ENCODE measurements at places on chromosomes 3 and 15. TPM values are rescaled to one million over a fixed set of nuclear protein-coding genes. Genes with fewer than 3 reads are reported as not detected.

DNA sequence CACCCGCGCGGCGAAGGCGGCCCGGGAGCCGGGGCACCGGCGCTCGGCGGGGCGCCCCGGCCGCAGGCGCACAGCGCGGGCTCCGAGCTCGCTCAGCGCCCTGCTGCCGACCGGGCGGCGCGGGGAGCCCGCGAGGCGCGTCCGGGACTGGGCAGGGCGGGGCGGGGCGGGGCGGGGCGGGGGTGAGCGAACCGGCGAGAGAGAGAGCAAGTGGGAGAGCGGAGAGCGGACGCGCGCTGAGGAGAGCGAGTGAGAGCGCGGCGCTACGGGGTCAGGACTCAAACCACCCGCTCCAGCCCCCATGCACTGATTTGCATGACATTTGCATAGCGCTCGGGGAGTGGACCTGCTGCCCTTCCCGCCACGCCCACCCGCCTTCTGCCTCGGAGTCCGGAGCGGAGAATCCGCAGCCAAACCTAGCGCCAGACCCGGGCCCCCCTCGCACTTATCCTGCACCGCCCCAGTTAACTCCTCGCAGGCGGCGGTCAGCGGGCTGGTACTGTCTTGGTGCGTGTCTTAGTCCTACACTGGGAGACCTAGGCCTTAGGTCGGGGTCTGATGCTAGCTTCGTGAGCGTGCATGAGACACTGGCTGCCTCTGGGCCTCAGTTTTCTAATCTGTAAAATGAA is at the start of gene MYLK:
Gene MYLK (minus strand): TSS at position 130 of the 629 bp plus-strand sequence. CDS start 90,491 bp downstream, outside the sequence.
- DNase-seq: peak; percentile 79

EPB42 gene
- total RNA-seq: 0.68 TPM

PLA2G4D gene
- not detected for total RNA-seq

DNA sequence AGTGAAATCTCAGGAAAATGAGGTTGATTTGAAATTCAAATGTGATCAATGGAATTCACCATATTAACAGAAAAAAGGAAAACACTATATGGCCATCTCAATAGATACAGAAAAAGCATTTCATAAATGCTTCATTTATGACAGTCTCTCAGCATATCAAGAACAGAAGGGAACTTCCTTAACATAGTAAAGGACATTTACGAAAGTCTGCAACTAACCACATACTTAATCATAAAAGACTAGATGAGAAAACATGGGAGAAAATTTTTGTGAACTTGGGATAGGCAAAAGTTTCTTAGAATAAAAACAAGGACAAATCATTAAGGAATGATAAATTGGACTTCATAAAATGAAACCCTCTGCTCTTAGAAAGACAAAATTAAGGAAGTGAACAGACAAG is 24.7 kb upstream of the TIPARP start:
- no peak for DNase-seq

DNA sequence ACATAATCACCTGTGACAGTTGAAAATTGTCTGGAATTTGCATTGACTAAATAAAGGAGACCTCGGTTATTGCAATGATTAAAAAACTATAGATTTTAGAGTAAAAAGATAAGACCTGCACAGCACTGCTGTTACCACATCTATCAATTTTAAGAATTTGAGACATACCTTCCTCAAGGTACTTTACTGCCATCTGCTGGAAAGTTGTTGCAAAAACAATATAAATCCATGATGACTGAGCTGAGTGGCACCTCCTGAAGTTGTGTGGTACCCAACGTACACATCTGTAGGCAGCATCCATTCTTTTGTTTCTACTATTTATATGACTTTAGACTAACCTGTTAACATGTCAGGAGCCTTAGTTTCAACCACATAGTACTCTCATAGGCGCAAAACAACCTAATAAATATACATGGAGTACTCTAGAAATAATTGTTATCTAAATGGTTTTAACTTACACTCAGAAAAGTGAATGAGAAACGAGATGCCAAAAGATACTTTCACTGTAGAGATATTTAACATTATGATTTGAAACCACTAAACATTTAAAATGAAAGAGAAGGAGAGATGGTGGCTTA is 106.7 kb downstream of the GHSR start:
- DNase-seq: no peak

DNA sequence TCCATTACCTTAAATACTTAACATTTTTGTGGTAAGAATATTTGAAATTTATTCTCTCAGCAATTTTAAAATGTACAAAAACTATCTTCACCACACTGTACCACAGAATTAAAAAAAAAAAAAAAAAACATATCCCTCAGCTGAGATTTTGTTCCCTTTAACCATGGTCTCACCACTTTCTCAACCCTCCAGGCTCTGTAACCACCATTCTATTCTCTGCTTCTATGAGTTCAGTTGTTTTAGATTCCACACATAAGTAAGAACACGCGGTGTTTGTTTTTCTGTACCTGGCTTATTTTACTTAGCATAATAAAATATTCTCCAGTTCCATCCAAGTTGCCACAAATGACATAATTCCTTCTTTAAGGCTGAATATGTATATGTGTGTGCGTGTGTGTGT is 41.5 kb downstream of the CSNK1G1 start:
- no peak for DNase-seq

GRCh38 chr15:39411102-39411989 is 169.5 kb upstream of the THBS1 start:
- DNase-seq: no peak

GRCh38 chr3:16249336-16249735 is 15.4 kb downstream of the DPH3 start:
- no peak for DNase-seq

GRCh38 chr3:177626045-177626444 is 428.8 kb upstream of the TBL1XR1 start:
- DNase-seq: no peak

DNA sequence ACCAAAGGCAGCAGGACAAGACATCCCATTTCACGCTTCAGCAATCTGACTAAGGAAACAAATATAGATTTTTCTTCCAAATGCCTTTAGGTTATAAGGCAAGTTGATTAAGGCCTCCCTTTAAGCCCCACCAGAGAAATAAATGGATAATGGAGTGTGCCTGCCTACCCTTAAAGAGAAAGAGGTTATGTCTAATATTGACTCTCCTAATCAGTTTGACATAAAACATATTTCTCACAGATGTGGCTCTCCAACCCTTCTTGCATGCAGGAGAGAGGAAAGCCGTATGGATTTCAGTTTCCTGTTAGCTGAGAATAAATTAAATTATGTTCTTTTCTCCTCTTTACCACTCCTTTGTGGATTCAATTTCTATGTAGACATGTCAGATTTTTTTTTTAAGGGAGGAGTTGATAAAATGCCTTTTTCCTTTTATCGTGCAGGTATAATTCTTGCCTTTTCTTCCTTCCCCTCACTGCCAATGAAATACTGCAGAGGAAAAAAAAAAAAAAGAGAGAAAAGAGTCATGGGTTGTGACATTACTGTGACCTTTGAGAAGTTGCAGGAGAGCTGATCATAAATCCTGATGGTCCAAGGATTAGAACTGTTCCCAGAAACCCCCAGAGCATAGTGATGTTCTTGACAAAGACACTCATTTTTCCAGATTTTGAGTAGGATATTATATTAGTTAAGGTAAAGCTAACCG is 355.3 kb upstream of the SLCO3A1 start:
- DNase-seq: no peak

UQCRC1 gene
- total RNA-seq: 651 TPM

DNA sequence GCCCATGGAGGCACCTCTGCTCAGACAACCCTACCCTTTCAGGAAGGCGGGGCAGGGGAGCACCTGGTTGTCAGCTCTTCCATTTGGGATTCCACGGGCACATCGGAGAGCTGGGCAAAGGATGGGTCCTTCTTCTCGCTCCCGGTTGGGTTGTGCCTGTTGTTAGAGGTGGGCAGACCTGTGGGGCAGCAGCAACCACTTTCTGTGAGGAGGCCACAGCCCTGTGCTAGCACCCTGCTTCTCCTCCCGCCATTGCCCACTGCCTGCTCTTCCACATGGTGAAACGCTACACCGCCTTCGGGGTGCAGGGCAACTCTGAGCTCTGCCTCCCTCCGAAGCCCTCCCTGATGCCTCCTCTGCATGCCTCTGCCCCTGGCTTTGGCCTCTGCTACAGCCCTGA is 7.0 kb upstream of the HHATL start:
- DNase-seq: no peak

CDC25A gene
- total RNA-seq: 0.94 TPM

GRCh38 chr15:89495638-89496145 is 691 bp downstream of the RHCG start:
- DNase-seq: no peak

DNA sequence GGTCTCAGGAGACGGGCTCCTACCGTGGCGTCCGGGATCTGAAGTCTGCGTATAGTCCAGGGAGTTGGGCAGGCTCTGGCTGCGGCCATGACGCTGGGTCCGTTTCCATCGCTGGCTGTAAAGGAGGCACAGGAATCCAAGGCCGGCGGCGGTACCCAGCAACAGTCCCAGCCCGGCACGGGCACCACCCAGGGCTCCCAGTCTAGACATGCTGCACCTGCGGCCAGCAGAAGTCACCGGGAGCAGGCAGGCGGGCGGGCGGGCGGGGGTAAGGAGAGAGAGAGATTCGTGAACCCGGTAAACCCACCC is 526 bp downstream of the RMDN3 start:
- DNase-seq: no peak

DNA sequence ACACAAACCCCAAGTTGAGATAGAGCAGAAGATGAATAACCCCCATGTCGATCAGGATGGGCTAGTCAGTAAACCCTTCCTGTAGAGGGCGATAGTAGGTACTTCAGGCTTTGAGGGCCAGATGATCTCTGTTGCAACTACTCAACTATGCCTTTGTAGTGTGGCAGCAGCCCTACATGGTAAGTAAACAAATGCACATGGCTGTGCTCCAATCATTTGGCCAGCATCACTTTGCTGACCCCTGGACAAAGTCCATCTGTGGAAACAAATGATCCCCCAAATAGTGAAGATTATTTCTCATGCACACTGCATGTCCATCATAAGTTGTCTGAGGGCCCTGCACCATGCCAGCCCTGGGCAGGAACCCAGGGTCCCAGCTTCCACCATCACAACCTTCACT is 402.2 kb upstream of the PROK2 start:
- no peak for DNase-seq

DNA sequence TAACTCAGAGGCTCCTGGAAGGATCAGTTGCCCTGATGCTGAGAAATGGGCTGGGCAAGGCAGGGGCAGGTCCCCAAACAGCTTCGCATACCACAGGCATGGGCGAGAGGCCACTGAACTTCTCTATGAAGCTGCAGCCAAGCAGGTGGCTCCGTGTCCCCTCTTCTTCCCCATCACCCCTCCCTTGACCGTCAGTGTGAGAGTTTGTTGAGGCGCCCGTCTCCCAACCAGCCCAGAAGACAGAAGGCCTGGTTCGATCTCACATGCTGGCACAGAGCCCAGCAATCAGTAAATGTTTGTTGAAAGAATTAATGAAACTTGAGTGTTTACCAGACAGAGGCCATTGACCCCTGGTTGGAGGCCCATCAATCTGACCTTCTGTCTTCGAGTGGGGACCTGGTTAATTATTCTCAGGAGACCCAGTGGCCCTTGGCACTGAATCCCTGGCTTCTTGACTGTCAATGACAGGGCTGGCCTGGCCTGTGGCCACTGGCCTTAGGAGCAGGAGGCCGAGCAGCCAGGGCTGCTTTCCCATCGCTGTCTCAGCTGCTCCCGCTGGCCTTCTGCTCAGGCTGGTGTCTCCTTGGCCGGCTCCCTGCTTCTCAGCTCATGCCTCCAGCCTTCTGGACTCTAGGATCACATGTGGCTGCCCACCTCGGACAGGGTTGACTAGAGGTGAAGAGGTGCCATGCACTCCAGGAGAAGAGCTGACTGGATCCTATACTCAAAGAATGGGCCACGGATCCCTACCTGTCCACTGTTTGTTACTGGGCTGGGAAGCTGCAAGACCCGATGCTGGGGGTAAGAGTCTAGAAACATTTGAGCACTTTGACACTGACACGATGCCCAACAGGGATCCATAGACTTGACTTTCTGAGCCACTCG is 113.4 kb downstream of the ASB7 start:
- peak; percentile 62 for DNase-seq

CTDSPL gene
- total RNA-seq: 46.4 TPM
